NT2/D1 (cell line): ENCODE measurements at places on chromosomes 3 and 15.

GRCh38 chr3:52771702-52772101 is 962 bp upstream of the NEK4 start:
- no peak for DNase-seq

DNA sequence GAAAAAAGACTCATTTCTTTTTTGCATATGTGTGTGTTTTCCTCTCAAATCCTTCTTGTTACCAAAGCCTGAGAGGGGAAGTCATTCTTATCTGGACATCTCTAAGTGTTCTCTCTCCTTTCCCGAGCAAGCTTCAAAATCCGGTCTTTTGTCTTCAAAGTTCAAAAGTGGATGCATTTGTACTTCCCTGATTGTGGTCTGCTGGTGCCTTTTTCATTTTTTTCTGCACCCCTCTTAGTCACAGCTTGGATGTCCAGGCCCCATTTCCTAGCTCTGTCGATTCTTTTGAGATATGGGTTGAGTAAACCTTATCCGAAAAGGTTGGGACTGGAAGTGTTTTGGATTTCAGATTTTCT is 34.8 kb downstream of the EHD4 start:
- DNase-seq = no peak

DNA sequence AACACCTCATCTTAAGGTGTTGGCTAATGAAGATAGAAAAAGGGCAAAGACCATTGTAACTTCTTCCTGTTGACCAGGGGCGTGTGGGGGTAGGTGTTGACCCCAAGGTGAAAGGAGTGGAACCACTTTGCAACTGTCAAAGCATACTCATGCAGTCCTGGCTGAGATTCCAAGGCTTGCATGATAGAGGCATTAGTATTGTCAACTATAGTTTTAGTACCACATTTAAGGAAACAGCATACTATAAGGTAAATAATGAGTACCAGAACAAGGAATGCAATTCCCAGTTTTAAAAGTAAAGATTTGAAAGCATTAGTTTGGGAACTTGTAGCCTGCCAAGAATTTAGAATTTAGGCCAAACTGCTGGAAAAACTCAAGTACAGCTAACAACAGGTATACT is 27.8 kb upstream of the ADGRG7 start:
- DNase-seq = no peak

DNA sequence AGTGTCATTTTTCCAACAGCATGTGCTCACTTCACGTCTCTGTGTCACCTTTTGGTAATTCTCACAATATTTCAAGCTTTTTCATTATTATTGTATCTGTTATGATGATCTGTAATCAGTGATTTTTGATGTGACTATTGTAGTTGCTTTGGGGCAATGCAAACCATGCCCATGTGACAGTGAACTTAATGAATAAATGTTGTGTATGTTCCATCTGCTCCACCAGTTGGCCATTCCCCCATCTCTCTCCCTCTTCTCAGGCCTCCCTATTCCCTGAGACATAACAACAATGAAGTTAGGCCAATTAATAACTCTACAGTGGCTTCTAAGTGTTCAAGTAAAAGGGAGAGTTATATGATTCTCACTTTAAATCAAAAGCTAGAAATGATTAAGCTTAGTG is 32.5 kb upstream of the TBC1D23 start:
- no peak for DNase-seq

DNA sequence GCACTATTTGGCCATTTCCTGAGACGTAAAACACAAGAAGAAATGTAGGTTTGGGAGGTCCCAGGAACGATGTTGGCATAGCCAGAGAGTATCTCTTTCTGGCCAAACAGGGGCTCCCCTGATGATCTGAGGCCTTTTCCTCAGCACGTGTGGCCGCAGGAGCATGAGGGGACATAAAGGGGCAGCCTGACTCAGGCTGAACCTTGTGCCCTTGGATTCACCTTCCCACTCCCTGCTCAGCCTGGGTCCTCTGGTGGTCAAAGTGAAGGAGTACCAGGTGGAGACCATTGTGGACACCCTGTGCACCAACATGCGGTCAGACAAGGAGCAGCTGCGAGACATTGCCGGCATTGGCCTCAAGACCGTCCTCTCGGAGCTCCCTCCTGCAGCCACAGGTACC is 10.6 kb downstream of the CAND2 start:
- DNase-seq = no peak

DNA sequence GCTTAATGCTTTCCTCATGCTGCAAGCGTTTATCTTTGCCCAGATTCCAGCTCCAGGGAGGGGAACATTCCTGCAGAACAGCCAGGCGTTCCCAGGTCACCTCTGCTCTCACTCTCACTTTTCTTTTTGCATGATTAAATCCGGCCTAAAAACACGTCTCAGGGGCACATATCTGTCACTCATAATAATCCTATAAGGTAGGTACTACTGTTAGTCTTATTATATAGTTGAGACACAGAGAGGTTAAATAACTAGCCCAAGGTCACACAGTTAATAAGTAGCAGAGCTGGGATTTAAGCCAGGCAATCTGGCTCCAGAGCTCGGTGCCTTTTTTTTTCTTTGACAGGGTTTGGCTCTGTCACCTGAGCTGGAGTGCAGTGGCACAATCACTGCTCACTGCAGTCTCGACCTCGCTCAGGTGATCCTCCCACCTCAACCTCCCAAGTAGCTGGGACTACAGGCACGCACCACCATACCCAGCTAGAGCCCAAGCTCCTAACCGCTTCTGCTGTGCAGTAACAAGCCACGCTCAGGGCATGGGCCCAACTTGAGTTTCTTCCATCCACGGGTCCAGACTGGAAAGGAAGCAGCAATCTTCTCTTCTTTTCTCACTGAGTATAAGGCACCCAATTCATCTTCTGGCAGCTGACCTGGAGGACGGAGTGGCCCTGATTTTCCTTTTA is 96.5 kb downstream of the LIPC start:
- DNase-seq = no peak

- DNase-seq = no peak
These were observed 11.6 kb downstream of the LPP start for GRCh38 chr3:188165596-188165995.

- DNase-seq = no peak
These were observed 140.7 kb upstream of the MEF2A start for GRCh38 chr15:99424978-99425656.

GRCh38 chr3:188111002-188111584 is 42.9 kb upstream of the LPP start:
- DNase-seq = no peak

DNA sequence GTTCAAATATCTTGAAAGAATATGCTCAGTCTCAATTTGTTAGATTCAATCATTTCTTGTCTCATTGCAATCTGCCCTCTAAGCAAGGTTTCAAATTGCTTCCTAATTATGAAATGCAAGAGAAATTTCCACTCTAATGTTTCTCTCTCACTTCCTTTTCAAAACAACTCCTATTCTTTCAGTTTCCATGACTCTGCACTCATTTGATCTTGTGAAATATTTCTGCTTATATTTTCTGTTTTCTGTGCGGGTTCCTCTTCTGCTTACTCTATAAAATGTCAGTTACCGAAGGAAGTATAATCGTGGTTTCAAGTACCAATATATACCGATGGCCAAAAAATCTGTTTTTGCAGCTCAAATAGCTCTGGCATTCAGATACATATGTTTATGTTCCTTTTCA is 521.9 kb upstream of the NAALADL2 start:
- DNase-seq = no peak

DNA sequence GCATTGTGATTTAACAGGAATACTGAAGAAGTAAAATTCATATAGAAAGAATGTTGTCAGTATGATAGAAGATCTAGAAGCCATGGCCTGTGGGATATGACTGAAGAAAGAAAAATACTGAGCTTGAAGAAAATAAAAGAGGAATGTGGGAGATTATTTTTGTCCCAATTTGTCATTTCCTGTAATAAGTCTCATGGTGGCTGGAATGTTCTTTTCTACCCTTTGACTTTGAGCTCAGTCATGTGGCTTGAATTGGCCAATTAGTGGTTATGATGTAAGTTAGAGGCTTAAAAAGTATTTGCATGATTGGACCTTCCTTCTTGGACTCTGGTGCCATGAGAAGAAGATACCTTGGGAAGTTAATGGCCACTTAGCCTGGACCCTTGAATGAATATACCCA is 14.1 kb downstream of the APH1B start:
- no peak for DNase-seq

DNA sequence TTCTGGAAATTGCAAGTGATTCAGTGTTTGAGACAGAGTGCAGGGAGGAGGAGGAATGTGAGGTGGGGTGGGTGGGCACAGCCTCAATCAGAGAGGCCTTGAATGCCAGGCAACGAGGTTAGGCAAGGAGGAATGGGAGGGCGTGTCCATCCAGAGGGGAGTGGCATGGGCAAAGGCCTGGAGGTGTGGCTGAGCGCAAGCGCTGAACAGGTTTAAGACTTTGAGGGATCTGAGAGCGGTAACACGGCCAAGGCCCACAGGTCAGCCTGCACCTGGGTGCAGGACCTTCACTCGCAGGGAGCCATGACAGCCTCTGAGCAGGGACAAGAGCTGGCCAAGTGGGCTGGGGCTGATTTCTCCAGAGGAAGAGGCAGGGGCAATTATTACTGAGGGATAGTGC is 125.9 kb downstream of the TPRA1 start:
- DNase-seq = no peak

GRCh38 chr3:183317271-183317670 is 64.2 kb downstream of the B3GNT5 start:
- DNase-seq = no peak

- no peak for DNase-seq
These were observed 4.9 kb downstream of the PRRT3 start for GRCh38 chr3:9947025-9947995.

- no peak for DNase-seq
These were observed 16.0 kb upstream of the MEGF11 start for GRCh38 chr15:66269326-66270090.

DNA sequence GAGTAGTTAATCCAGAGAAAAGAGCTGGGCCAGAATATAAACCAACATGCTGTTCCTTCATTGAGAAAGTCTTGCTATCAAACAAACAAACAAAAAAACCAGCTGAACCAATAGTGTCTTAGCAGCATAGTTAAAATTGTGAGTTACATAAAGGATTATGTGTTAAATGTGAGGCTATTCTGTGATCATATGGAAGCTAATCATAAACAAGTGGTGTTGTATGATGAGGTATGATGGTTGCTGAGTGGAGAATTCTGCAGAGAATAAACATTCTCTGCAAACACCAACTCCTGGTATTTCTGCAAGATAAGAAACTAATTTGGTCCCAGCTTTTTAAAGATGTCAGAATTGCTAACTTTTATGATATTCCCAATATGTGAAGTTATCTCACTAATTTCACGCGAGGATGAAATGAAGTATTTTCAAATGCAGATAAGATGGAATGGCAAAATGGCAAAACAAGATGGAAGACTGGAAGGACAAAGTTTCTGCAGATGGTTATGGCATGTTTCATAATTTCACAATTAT is 22.9 kb upstream of the SPESP1 start:
- no peak for DNase-seq

DNA sequence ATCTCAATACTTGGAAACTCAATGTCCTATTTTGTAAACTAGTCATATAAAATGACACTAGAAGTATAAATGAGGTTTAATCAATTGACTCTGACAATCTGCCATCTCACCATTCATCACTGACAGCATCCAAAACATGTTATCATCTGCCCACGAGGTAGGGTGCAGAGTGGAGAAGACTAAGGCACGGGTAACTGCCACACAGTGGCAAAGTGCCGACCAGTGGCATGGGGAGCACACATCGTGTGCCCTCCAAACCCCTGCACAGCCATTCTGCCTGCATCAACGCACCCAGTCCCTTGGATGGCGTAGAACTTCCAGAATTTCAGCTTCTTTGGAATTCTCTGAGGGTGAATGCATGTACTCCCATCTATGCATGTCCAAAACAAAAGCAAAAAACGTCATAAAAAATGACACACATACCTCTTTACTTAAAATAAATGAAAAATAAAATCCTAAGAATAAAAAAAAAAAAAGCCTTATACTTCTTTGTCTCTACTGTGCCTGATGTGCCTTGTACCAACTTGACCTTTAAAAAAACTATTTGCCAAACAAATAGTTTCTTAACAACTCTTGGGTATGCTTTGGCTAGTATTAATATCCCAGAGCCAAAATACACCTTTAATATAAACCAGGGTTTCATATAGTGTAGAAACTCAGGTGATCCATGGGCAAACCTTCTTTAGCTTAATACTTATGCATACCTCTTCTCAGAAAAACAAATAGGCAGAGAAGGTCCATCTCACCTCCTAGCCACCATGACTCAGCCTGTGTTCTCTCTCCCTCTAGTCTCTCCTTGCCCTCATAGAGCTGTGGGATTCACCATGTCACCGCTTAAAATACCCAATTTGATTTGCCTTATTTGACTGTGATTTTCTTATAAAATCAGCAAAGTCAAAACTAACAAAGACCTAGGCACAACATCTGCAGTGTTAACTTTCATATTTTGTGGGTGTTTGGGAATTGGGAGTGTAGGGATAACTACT is 12.7 kb downstream of the CPOX start:
- no peak for DNase-seq

DNA sequence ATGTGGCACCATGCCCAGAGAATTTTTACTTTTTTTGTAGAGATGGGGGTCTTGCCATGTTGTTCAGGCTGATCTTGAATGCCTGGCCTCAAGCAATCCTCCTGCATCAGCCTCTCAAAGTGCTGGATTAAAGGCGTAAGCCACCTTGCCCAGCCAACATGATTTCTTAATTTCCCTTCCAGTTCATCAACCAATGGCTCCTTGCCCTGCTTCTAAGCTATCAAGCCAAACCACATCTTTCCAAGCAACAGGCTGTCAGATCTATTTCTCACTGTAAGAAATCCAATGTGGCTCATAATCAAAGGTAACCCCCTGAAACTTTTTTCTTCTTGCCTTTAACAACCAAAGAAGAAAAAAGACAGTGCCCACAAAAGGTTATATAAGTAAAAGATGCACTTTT is 204.2 kb upstream of the ICE2 start:
- no peak for DNase-seq

GRCh38 chr15:93144463-93145236 is 55.6 kb upstream of the RGMA start:
- DNase-seq = no peak

GRCh38 chr15:73637527-73637926 is 4.3 kb upstream of the NPTN start:
- no peak for DNase-seq

DNA sequence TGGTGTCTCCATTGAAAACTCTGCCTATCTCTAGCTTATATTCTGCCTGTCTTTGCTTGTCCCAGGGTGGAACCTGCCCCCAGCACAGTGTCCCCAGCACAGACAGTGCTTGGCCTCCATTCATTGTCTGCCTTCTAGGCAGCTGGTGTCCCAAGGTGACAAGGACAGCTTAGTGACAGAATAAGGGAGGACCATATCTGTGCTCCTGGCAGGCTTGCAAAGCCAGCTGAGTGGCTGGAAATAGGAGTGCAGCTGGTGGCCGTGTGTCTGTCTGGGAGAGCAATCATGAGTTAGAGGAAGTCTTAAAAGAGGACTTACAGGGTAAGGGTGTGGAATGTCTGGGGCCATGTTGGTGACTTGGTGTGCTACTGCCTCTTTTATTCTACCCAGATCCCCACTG is 33.4 kb downstream of the SCN5A start:
- no peak for DNase-seq

GRCh38 chr3:26713091-26713490 is 90.5 kb downstream of the LRRC3B start:
- DNase-seq = no peak

- DNase-seq = no peak
These were observed 29.9 kb downstream of the CDAN1 start for GRCh38 chr15:42707068-42707467.

GRCh38 chr3:76866729-76867408 is 173.0 kb upstream of the ROBO2 start:
- no peak for DNase-seq
